ENCODE measurements at places on chromosomes 4 and X.
A peak's percentile ranks its signal among the peaks of the same experiment; 100 is the strongest.

DNA sequence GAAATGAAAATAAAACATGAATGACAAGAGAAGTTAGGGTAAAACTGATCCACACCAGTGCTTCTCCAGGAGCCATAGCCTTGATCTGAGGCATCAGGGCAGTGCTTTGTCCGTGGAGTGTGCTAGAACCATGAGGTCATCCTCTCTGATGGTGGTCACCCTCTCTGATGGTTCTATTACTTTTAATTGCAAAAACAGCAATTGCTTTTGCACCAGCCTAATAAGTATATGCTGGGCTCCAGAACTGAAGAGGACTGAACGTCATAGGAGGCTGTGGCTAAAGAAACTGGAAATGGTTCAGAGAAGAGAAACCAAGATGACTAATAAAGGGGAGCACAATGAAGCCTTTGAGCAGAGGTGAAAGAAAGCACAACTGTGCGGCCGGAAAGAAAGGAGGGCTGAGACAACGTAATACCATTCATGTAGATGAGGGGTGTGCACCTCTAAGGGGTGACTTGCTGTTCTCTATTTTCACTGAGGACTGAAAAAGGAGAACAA is 17.0 kb upstream of the TMEM154 start:
- DNase-seq = peak; percentile 79

DNA sequence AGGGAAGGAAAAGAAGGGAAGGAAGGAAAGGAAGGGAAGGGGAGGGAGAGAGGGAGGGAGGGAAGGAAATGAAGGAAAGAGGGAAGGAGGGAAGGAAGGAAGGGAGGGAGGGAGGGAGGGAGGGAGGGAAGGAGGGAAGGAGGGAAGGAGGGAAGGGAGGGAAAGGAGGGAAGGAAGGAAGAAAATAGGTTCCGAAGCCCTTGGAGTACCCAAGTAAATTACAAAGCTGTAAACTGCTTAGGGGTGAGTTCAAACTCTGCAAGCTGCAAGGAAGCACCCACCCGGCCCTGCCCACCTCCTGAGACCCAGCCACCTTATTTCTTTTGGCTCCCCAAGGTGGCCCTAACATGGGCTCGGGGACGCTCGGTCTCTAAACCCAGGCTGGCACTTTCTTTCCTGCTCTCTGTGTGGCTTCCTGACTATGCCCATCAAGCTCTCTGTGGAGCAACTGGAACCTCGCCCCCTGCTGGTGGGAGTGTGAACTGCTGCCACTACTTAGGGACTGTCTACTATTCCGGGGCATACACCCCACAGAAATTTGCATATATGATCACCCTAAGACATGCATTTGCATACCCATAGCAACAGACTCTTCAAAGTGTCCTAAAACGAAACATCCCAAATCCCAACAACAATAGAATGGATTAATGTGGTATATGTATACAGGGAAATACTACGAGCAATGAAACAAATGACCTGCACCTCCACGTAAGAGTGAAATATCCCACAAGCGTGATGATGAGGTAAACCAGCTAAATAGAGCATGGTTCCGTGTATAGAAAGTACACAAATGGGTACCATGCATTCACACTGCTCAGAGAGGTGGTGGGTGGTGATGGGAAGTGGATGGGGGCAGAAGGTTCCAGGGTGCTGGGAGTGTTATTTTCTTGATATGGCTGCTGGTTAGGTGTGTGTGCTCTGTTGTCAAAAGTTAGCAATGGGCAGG is 151.7 kb upstream of the TBL1X start:
- no peak for DNase-seq

DNA sequence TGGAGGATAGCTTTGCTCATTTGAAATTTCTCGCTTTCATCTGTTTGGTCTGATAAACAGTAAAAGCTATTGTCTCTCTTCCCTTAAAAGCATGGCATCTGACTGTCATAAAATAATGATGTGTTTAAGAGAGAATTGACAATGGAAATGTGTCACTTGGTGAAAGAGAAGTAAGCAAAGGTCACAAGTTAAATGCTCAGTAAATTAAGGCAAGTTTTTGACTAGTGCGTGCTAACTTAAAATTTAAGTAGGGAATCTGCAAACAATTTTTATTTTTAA is 161.6 kb upstream of the ANKRD50 start:
- no peak for DNase-seq

DNA sequence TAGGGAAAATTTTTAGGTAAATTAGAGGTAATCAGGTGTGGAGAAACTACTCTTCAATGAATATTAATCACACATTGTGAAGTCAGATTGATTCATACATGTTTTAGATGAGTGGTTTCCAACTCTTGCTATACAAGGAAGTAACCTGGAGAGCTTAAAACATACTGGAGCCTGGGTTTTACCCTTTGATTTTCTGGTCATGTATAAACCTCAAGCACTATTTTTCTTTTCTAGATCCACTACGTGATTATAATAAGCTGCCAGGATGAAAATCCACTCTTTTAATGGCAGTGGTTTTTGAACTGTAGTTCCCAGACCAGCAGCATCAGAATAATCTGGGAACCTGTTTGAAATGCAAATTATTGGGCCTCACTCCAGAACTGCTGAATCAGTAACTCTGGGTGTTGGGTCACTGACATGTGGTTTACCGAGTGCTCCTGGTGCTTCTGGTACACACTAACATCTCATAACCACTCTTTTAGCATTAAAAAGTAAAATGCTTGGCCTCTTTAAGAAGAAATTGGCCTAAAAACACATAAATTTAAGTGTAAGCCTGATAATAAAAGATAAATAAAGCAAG is 63.4 kb downstream of the DCAF12L1 start:
- no peak for DNase-seq

GRCh38 chr4:114386637-114387233 is 211.9 kb upstream of the UGT8 start:
- peak; percentile 60 for DNase-seq

DNA sequence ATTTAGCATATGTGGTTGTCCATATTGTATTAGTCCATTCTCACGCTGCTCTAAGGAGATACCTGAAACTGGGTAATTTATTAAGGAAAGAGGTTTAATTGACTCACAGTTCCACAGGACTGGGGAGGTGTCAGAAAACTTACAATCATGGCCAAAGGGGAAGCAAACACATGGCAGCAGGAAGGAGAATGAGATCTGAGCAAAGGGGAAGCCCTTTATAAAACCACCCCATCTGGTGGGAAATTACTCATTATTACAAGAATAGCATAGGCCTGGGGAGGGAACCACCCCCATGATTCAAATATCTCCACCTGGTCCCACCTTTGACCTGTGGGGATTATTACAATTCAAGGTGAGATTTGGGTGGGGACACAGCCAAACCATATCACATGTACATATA is 122.6 kb upstream of the ANK2 start:
- DNase-seq = no peak

DNA sequence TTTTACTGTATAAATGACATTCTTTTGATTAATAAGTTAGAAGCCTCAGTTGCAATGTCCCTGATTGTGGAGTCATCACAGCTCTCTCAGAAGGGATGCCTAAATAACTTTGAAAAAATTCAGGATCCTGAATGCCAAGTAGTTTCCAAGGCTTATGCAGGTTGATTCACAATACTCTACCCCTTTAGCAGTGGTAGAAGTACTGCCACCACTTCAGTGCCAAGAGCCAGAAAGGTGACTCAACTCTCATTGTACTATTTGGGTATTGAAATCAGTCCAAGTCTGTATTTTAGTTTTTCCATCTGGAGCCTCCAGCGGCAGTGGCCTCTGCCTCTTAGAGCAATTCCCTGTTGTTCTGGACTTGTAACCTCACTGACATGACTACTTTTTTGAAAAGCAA is 320.1 kb upstream of the NDST4 start:
- peak; percentile 25 for DNase-seq

Measured in GM23248 (cell line).